NCI-H526 treated with DMSO at 0.1 percent for 48 hours (cell line): ENCODE measurements at places on chromosomes 5 and 9.

DNA sequence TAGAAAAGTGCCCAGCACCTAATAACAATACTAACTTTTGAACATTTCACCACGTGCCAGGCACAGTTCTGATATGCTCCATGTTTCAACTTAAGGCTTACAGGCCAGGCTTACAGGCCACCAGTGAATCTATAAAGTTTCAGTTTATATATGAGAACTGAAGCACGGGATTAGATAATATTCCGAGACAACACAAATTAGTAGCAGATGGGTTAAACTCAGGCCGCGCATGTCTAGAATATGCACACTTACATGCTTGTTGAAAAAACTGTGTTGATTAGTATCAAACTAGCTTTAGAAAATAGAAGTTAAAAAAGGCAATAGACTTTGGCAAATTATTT is 587.9 kb downstream of the MTRR start:
- DNase-seq: no peak

DNA sequence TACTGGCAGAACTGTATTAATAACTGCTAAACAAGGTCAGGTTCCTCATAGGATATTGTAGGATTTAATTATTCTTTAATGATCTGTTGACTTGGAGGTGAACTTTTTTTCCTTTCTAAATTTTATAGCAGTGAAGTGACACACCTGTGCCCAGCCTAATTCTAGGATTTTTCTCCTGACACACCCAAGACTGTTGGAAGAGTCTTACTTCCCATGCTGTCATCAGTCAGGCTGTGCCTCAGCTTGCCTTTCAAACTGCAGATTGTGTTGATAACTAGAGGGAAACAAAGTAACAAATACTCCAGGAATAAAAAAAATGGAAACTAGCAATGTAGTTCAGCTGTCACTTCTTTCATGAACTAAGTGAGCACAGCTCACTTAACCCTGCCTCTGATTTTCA is 22.0 kb downstream of the OTULIN start:
- DNase-seq: no peak

DNA sequence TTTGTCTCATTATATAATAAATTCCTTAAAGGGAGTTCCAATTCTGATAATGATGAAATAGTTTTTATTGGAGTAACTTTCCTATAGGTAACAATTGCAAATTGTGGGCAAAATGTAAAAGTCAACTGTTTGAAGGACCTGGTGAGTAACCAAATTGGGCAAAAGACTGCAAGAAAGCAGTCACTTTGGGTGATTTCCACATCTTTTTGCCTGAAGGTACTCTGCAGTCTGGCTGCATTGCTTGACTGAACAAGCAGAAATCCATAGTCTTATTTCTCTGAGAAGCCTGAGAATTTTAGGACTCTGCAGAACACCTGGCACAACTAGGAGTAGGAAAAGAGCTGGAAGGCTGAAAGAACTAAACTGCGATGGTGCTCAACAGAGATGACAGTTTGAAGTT is 114.9 kb downstream of the HOMER1 start:
- DNase-seq: no peak

DNA sequence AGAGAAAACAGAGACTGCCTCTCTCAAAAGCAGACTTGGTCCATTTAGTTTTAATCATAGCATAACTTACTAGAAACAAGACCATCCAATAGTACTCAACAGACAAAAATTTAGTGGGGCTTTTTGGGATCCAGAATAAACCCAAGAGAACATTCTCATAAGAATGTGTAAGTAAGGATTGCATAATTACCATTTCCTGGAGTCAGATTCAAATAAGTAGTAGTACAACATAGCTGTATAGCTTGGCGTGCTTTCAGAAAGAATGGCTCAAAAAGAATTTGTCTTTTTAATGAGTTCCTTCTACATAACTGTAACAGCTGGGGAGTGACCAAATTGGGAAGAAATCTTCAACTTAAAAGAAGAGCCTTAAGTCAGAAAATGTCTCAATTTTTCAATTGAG is 145.4 kb downstream of the DENND1A start:
- DNase-seq: no peak

- no peak for DNase-seq
Observed at GRCh38 chr9:82645600-82645999, 417.3 kb downstream of the RASEF start.

- no peak for DNase-seq
Observed at GRCh38 chr5:137737349-137738131, 1.7 kb upstream of the KLHL3 start.
